ENCODE measurements at places on chromosomes 13 and 19.

- DNase-seq = no peak
Measured at GRCh38 chr19:38115271-38115802, 108.7 kb downstream of the DPF1 start.

- no peak for DNase-seq
Measured at GRCh38 chr13:20024702-20025101, 66.2 kb downstream of the ZMYM2 start.

DNA sequence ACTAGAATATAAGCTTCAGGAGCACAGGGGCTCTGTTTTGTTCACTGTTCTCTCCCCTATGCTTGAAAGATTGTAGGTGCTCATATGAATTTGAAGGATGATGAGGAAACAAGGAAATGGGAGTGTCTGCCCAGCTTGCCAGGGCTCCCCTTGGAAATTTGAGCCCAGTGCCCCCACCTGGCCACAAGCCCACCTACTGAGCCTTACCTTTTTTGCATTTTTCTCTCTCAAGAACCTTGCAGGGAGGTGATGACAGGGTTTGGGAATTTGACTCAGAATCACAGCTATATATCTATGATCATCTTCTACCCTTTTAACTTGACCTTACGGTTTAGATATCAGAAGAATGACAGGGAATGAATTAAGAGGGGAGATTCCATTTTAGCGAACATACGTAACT lies 33.8 kb downstream of the SERP2 start:
- DNase-seq = no peak

- no peak for DNase-seq
Measured at GRCh38 chr19:30077851-30078355, 135.9 kb downstream of the URI1 start.

DNA sequence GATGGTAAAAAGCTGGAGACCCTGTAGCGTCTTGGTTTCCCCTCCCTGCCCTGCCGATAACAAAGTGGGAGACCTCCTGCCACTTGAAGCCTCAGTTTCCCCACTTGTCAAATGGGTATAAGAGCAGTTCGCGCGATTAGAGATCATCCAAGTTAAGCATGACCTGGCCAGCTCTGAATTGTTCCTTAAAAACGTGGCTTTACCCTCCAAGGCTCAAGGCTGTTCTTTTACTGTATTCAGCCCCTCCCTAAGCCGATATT lies 421 bp downstream of the TNPO2 start:
- DNase-seq = no peak

DNA sequence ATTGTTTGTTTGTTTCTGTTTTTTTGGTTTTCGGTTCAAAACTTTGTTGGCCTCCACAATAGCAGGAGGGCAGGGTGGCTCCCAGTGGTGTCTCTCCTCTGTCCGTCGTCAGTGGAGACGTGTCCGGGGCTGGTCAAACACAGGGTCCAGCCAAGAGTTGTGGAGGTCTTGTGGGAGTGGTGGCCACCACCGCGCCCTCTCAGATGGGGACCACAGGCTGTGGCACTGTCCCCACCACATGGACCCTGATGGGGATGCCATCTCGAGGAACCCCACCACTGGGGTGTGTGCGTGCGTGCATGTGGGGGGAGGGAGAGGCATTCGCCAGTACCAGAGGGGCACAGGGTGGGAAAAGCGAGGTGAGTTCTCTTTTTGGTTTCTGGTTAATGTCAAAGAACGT lies 13.8 kb downstream of the ZNF574 start:
- no peak for DNase-seq

DNA sequence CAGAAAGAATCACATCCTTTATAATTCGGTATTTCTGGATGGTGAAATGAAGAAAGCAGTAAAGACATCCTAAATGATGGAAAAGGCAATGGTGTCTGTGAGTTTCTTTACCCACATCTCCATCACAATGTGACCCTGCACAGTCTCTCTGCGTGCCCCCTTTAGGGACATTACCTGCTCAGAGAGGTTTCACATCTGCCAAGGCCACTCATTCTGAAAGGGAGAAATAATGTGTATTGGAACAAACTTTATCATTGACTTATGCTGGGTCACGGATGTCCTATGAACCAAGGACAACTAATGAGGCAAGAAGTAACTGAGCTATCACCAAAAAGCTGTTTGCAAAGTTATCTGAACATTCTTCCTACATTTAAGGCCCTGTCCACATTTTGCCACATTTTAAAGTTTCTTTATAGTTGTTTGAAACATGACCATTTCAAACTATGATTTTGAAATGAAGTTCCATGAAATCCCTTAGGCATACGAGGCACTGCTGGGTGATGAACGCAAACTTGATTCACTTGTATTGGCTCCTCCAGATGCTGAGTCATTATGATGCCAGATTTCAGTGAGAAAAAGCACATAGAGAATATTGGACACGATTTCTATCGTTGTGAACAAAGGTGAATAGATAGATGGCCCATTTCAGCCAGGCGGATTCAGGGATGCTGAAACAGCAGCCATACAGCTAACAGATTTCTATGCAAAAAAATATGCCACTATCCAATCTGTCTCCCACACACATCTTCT lies 63.5 kb upstream of the HMGB1 start:
- DNase-seq = no peak

DNA sequence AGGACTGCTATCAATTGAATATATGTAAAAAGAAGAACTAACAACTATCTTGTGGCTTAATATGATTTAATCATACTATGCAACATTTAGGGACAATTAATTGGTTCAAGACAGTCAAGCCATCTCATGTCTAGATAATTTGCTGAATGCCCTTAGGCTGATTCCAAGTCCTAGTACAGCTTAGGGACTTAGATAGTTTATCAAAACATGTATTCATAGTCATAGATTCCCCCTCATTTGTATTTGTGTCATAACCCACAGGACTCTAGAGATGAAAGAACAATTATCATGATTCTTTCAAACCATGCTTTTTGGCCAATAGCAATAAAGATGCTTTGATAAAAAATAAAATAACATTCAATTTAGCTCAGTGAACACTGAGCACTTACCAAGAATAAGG lies 607.6 kb downstream of the SLITRK1 start:
- no peak for DNase-seq

GRCh38 chr19:52191389-52191788 lies 1.5 kb downstream of the PPP2R1A start:
- no peak for DNase-seq

Data from NCI-H526 treated with DMSO at 0.1 percent for 48 hours (cell line).